Upper lobe of left lung (tissue), 6 donors: ENCODE measurements at places on chromosomes 6 and 20. TPM values are rescaled to one million over a fixed set of nuclear protein-coding genes. Genes with fewer than 3 reads are reported as not detected.

DNA sequence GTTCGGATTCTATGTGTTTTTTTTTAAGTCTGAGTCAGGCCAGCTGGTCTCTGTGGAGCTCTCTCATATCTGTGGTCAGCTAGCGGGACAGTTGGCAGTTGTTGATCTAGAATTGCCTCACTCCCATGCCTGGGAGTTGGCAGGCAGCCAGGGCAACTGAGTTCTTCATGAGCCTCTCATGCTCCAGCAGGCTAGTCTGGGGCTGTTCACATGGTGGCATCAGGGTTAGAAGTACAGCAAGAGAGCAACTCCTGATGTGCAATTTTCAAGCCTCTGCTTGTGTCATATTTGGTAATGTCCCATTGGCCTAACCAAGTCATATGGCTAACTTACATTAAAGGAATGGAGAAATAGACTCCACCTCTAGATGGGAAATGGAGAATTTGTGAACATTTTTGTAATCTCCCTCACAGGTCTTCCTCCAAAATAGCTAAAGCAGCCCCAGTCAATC is 6.7 kb upstream of the IFT52 start:
- peak; percentile 84 for DNase-seq

The LY6G6F gene
- 9.4 TPM for total RNA-seq

- no peak for DNase-seq
These were observed 42.9 kb downstream of the BCAS4 start for GRCh38 chr20:50837532-50838321.

GRCh38 chr6:73803562-73804241 is 107.7 kb downstream of the CD109 start:
- peak; percentile 23 for DNase-seq

The GPR63 gene
- 0.20 TPM for total RNA-seq

GRCh38 chr20:47262365-47263013 is 94.0 kb downstream of the ZMYND8 start:
- DNase-seq, result no peak

GRCh38 chr20:63118303-63119120 is 97.4 kb downstream of the YTHDF1 start:
- no peak for DNase-seq

- DNase-seq, result no peak
These were observed 73.9 kb upstream of the NRSN1 start for GRCh38 chr6:24051942-24052589.

DNA sequence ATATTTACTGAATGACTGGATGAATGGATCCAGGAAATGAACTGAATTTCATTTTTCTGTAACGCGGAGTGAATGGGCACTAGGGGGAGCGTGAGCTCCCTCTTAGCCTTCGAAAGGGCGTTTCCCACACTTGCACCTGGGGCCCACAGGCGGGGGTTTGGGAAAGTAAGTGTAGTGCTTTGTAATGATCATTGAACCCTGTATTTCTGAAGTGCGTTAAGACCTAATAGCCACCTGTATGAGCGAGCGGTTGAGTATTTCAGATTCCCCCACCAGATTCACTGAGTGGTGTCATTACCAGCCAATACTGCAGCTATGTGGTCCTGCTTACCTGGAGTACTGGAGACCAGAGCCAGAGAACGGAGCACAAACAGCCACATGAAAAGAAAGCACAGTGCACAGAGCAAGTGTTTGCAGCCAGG is 10.5 kb downstream of the SYTL3 start:
- no peak for DNase-seq

The HLA-DMB gene
- total RNA-seq, result 233 TPM

DNA sequence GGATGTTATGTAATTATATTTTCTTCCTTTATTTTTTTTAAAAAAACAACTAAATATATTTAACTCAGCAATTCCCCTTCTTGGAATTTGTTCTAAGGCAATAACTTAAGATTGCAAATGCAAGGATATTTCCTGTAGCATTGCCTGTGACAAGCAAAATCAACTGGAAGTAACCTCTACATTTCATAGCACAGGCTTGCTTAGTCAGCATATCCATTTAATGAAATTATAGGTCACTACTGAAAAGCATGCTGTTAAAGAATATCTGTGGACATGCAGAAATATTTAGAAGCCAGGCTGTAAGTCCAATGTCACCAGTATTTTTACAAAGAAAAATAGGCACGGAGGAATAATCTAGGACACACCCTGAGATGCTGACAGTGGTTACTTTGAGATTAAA is 8.7 kb upstream of the MEP1A start:
- DNase-seq, result no peak

DNA sequence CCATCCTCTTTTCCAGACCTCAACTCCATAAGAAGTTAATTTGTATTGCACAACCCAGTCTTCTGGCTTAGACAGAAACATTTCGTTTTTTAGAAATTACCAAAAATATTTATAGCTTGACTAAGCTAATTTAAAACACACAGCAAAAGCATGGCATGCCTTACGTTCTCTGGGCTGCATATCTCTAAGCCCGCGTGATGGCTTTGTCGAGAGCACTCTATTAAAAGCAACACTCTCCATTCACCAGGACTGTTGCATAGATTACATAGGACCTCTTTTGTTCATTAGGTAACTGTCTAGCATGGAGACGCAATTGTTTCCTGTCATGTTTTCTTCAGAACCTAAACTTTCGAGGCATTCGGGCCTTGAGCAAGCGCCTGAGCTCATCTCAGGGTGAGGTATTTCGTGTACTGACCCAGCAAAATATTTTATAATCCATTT is 104.5 kb downstream of the IBTK start:
- no peak for DNase-seq

The FNDC1 gene
- not detected for total RNA-seq

DNA sequence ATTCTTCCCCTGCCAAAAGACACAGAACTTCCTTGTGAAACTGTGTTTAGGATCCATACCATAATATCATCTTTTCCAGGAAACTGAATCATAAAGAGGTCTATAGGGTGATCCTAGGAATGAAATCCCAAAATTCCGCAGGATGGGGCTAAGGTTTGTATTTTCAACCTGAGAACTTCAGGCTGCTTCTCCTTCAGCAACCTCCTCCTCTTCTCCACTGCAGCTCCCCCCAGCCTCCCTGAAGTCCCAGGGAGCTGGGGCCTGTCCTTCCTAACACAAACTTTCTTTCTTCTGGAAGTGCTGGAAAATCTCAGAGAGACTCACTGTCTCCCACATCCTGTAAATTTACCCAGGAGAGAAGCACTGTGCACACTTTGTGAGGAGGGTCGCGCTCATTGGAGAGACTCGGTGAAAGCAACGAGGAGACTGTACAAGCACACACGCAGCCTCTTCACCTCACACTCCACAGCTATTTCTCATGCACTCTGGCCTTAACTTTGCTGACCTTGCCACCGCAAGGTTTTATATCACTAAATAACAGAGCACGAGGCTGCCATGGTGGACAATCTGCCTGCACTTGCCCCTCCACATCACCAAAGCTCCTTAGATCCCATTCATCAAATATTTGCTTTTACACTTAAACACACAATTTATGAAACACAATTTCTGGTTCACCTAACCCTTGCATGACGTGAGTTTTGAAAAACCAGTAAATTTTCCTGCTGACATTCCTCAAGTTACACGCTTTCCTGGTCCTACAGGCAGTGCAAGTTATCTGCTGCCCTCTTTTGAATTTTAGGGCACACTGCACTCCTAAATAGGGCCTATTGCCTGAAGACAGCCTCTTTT is 14.3 kb downstream of the ID4 start:
- DNase-seq, result peak; percentile 35

The IRF4 gene
- total RNA-seq, result 7.1 TPM

GRCh38 chr6:35202066-35202546 is 11.7 kb upstream of the SCUBE3 start:
- DNase-seq, result no peak

GRCh38 chr20:62752181-62752670 is 43.6 kb downstream of the NTSR1 start:
- peak; percentile 51 for DNase-seq

DNA sequence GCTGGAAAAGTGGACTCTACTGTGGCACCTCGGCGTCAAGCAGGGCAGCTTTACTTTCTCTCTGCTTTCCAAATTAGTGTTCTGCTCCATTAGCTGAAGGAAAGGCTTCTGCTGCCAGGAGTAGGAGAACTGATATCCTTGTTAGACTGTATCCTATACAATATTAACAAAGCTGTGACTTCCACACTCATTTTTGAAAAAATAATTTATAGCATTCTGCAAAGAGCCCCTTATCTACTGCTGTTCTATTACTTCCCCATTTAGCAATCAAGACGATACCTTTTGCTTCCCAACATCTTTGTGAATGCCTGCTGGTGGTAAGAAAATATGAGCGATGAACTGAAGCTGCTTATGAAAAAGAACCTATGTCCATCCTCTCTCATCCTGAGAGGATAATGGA is 151.1 kb downstream of the UBE3D start:
- no peak for DNase-seq

The SLC44A4 gene
- 47.1 TPM for total RNA-seq

DNA sequence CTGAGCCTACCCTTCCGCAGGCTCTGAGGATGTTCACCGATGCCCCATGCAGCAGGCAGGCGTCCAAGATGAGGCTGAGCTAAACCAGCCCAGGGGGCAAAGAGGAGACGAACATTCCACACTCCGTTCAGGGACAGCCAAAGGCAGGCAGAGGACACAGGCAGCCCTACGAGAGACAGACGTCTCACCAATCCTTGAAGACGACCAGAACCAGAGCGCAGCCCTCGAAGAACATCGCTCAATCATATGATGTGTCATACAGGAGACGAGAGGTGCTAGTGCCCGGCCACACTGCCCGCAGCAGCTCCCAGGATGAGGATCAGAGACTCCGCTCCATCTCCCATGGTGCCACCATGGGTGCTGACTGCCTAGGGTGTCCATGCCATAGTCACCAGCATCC is 35.6 kb upstream of the TMEM181 start:
- no peak for DNase-seq

- DNase-seq, result no peak
These were observed 76.2 kb downstream of the WASF1 start for GRCh38 chr6:110103260-110103659.

The MDFI gene
- 5.2 TPM for total RNA-seq

The MUCL3 gene
- total RNA-seq, result 5.0 TPM

The MEP1A gene
- total RNA-seq, result not detected

GRCh38 chr6:128395596-128395995 is 124.8 kb downstream of the PTPRK start:
- DNase-seq, result no peak

DNA sequence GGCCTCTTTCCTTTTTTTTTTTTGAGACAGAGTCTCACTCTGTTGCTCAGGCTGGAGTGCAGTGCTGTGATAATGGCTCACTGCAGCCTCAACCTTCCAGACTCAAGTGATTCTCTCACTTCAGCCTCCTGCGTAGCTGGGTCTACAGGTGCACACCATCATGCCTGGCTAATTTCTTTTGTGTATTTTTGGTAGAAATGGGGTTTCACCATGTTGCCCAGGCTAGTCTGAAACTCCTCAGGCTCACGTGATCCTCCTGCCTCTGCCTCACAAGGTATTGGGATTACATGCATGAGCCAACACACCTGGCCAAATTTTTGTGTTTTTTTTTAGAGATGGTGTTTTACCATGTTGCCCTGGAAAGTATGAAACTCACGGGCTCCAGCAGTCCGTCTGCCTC is 29.3 kb downstream of the SRC start:
- no peak for DNase-seq

- no peak for DNase-seq
These were observed 73.3 kb downstream of the IGF2R start for GRCh38 chr6:160042014-160042773.

DNA sequence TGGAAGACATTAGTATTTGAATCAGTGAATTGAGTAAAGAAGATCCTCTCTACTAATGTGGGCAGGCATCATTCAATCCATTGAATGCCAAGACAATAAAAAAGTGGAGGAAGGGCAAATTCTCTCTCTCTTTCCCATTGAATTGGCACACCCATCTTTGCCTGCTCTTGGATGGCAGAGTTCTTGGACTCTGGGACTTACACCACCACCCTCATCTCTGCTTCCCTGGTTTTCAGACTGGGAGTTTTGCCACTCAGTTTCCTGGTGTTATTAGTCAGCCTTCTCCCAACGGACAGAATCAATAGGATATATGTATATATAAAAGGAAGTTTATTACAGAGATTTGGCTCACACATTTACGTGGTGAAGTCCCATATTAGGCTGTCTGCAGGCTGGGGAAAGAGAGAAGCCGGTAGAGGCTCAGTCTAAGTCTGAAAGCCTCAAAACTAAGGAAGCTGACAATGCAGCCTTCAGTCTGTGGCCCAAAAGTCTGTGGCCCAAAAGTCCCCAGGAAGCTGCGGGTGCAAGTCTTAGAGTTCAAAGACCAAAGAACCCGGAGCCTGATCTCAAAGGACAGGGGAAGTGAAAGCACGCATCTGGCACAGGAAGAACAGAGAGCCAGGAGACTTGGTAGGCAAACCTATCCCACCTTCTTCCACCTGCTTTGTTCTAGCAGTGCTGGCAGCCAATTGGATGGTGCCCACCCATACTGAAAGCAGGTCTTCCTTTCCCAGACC is 64.4 kb downstream of the SMPDL3A start:
- DNase-seq, result no peak

GRCh38 chr6:13407709-13408695 is 79.4 kb downstream of the GFOD1 start:
- DNase-seq, result no peak

DNA sequence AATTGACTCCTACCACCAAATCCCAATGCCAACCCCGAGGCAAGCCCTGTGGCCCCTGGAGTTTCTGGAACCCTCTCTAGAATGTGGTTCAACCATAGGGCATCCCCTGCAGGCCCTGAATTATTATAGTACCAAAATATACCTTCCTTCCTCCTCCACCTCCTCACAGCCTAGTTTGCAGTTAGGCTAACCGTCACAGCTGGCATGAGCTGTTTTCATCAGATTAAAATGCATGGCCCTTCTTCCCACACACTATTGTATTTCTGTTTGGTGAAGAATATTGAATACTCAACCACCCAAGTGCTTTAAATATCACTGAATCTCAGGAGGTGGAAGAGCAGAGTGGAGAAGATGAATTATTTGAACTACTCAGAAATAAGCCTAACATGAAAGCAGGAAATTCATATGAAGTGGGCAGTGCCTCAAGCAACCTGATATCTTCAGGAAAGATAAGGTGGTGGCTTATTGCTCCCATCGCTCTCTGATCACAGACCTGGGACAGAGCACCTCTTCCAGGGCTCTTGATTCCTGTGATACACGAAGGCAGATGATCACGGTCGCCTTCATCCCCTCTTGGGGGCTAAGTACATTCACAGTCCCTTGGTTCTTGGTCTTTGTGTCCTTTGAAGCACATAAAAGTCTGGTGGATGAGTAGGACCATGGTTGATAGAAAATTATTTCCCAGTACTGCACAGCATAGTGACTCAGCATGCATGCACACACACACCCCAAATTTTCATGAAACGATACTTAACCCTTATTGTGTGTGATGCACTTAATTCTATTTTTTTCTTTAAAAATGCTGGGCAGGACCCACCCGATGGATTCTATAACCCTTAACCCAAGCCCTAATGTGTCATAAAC is 90.9 kb downstream of the PSMG4 start:
- DNase-seq, result no peak

GRCh38 chr20:62643521-62644043 is 1.3 kb downstream of the SLCO4A1 start:
- DNase-seq, result no peak
